Jurkat, Clone E6-1 (cell line): ENCODE measurements at places on chromosomes 16 and 17.

DNA sequence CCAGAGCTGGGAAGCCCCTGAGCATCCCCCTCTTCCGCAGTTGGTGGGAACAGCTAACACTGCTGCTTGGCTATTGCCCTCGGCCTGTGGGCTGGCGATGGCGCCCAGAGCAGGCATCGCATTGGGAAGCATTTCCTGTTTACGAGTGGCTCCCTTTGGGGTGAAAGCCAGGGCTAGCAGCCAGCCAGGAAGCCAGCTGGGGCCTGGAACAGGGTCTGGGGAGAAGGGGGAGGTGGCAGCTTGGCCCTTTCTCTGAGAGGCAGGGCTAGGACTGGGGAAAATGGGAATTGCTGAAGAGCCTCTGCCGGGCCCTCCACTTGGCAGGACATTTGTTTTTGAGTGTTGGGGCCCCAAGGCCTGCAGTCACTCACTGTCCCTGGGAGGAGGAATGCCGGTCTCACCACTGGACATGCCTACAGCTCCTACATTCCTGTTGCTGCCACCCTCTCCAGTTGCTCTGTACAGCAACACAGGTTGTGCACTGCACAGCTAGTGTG is 2.4 kb upstream of the MTSS2 start:
- no peak for DNase-seq

DNA sequence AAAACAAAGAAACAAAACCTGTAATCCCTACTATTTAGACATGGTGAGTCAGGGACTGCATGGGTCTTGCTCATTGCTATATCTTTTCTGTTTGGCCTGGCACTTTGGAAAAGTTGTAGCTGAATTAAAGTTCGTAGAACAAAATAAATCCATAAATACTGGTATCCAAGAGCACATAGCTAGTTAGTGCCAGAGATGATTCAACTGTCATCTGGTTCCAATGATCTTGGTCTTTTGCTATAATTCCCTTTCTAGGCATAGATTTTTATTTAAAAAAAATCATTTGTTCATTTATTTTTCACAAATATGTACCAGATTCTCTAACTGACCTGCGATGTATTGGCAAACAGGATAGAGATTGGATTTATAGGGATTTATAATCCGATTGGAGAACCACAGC is 1436.1 kb upstream of the GOT2 start:
- no peak for DNase-seq

GRCh38 chr16:72291121-72291520 is 119.2 kb upstream of the PMFBP1 start:
- DNase-seq, result no peak

DNA sequence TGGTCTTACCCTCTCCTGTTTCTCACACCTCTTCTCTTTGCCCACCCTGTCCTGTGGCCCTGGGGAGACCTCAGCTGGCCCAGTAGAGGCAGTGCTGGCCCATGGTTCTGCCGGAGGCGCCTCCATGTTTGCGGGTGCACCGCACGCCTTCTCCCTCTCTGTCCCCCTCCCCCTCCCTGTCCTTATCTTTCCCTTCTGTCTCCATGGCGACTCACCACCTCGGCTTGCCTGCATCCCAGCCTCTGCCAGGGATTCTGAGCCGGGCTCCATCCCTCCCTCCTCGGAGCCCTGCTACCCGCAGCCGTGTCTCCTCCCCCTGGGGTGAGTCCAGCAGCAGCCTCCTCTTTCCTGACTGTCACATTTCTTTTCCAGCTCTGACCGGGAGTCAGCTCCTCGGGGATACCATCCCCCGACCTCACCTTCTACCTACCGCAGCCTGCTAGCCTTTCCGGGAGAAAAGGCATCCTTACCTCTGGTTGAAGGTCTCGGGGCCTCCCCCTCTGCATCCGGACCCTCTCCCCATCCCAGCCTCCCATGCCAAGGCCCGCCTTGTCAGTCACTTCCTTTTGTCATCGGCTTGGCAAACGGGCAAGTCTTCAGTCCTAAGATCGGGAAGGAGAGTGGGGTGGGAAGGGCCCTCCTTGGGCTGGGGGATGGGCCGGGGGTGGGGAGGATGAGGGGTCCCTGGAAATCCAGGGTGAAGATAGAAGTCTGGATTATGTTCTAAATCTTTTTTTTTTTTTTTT is at the start of gene RNF112:
Gene RNF112 (plus strand): TSS at position 358 of the 746 bp plus-strand sequence. CDS start 177 bp downstream, at position 535.
- no peak for DNase-seq

DNA sequence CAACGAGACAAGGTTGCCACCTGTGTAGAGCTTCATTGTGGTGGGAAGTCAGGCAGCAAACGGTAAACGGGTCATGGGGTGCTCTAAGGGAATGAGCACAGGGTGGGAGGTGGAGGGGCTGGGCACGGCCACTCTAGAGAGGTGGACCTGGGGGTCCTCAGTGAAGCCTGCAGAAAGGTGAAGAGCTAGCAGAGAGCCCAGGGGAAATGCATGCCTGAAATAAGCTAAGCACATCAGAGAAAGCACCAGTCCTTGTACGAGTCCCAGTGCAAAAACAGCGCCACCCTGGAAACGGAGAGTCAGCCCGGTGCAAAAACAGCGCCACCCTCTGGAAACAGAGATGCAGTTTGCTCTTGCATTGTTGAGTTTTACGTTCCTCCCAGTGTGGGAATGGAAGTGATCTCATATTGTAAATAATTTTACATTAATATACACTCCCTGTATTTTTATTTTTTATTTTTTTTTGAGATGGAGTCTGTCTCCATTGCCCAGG is 65.0 kb downstream of the TBC1D16 start:
- peak; percentile 42 for DNase-seq

GRCh38 chr16:46620266-46621005 is 743 bp downstream of the SHCBP1 start:
- DNase-seq, result no peak

DNA sequence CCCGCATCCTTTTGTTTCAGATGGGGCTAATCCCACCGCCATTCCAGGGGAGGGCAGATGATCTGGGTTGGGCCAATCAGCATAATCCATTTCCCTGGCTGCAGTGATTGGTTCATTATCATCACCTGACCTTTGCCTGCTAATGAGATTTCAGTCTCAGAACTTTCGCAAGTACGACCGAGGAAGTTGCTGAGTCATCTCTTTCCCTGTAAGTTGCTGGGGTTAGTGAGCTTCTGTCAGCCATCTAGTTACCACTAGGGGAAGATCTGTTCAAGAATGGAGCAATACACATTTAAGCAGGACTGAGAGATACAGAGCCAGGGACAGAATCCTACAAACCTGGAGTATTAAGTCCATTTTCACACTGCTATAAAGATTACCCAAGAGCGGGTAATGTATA is 65.3 kb upstream of the NUDT7 start:
- peak; percentile 22 for DNase-seq

GRCh38 chr16:87415441-87415840 is 23.3 kb downstream of the MAP1LC3B start:
- DNase-seq, result no peak

- DNase-seq, result no peak
Observed at GRCh38 chr16:10256784-10257641, 74.8 kb upstream of the GRIN2A start.

GRCh38 chr17:48052956-48053757 is 5.0 kb downstream of the NFE2L1 start:
- no peak for DNase-seq

DNA sequence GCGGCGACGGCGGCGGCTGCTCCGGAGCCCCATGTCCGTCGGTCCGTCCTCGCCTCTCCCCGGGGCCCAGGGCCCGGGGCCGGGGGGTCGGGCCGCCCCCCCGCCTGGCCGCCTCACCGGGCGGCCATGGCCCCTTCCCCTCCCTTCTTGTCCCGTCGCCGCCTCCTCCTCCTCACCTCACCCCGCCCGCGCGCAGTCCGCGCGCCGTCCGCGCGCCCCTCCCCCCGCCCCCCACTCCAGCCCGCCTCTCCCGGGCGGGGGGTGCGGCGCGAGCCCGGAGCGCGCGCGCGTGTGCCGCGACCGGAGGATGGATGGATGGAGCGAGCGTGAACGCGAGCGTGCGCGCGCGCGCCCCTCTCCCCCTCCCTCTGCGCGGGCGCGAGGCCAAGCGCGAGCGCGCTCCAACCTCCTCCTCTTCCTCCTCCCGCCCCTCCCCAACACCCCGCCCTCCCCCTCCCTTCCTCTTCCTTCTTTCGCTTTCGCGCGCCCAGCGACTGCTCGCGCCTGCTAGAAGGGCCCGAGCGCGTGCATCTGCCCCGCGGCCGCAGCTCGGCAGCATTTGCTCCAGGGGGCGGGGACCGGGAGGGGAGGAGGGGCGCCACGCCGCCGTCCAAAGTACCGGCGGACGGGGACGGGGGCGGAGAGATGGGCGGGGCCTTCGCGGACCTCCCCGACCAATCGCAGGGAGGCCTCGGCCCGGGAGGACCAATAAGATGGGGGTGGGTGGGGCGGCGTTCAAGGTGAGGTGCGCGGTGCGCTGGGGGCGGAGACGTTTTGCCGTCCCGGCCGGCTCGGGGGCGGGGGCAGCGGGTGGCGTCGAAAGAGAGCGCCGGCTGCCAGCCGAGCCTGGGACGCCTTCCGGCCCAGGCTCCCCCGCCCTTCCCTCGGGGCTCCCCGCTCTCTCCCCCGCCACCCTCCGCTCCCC is at the start of gene ATXN7L3:
Gene ATXN7L3 (minus strand): TSS at position 332 of the 925 bp plus-strand sequence. CDS start 1,814 bp downstream, outside the sequence.
- DNase-seq, result peak; percentile 95

DNA sequence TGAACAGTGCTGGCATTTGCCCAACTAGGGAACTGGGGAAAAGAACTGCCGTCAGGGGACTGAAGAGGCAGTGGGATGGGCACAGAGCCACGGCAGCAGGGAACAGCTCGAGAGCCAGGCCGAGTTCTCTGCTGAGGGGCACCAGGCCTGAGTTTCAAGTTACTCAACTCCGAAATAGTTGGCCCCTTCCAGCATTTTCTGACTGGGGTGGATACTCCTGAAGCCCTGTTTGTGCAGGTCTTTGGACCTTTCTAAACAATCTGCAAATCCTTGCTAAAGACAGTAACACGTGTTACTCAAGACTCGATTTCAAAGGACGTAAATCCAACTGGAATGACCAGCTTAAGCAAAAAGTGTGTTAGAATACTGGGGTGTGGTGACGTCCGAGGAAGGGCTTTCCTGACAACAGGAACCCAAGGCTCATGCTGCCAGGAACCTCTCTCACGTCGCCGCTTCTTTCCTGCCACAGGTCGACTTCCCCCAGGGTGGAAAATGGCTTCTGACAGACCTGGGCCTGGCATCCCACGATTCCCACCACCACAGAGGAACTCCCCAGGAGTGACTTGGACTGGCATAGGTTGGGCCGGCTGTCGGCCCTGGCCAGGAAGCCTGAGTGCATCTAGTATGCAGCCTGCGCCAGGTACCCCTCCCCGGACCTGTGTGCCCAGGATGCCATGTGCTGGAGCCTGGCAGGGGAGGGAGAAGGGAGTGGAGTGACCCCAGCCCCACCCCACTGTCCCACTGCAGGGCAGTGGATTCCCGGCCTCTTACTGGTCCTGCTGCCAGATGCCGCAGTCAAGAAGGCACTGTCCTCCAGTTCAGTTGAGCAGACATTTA is 71.9 kb downstream of the N4BP1 start:
- no peak for DNase-seq

DNA sequence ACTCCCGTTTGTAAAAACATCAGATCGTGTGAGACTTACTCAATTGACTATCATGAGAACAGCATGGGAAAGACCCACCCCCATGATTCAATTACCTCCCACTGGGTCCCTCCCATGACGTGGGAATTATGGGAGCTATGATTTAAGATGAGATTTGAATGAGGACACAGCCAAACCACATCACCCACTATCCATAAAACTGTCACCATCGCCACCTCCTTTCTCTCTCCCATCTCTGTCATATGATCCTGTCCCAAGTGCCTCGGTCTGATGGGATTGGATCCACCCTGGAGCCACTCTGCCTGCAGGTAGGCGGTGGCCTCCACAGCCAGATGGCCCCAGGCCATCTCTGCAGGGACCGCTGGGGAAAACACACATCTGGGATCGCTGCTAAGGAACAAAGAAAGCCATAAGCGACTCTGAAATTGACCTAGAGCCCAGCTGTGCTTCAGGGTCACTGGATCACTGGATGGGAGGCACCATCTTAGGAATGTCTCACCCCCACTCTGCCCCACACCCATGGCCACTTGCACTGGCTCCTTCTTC is 61.2 kb downstream of the TMEM186 start:
- DNase-seq, result no peak

- DNase-seq, result no peak
Observed at GRCh38 chr17:64099543-64099942, 30.4 kb downstream of the ERN1 start.

- no peak for DNase-seq
Observed at GRCh38 chr17:81910840-81911276, 341 bp downstream of the PCYT2 start.

GRCh38 chr17:17030515-17031211 is 11.6 kb upstream of the MPRIP start:
- DNase-seq, result no peak

DNA sequence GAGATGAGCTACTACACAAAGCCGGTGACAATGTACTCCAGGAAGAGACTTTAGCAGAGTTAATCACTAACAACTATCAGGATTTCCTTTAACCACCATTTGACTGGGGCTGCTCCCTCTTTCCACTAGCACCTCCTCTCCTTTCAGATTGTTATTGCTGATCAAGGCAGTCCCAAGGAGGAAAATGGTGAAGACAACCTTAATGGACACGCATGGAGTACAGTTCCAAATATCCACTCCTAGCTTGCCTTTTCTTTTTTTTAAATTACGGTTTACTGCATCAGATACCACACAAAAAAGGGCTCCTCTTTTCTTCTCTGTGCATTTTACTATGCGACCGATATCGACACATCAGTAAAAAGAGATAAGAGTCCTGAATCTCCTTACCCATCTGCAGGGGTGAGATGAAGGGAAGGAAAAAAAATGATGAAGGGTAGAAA is 30.9 kb downstream of the FAM222B start:
- DNase-seq, result peak; percentile 27

DNA sequence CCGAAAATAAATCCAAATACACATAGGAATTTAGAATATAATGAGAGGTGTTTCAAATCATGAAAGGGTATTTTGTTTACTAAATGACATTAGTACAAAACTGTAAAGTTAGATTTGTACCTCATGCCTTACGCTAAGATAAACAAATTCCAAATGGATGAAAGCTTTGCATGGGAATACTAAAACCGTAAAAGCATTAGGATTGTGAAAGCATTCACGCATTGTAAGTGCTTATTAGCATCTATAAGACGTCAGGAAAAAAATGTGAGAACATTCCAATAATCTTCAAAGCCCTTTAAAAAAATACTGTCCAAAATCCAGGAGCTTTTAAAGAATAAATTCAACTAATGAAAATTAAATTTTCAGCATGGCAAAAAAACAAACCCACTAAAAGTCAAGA is 24.8 kb upstream of the ALOX15 start:
- no peak for DNase-seq

GRCh38 chr16:22220069-22220440 is 14.0 kb downstream of the EEF2K start:
- no peak for DNase-seq

DNA sequence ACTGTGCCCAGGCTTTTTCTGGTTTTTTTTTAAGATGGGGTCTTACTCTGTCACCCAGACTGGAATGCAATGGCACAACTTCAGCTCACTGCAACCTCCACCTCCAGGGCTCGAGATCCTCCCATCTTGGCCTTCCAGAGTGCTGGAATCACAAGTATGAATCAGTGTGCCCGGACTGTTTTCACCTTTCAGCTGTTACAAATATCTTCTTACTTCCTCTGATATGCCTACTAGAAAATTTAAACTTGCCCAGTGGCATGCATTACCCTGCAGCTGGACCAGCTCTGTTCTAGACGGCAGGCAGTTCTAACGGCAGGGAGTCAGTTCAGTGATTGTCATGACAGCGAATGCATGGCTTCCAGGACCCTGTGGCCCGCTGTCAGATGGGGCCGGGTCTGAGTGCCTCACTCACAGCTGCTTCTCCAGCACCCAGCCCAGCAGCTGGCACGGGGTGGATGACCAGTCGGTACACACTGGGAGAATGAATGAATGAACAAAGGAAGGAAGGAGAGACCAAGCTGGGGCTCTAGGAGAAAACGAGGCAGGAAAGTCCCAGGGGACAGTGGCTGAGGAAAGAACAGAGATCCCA is 28.0 kb upstream of the LITAF start:
- DNase-seq, result no peak
